Lung (tissue), 17 donors: ENCODE measurements at places on chromosomes 1 and 21. TPM values are rescaled to one million over a fixed set of nuclear protein-coding genes. Genes with fewer than 3 reads are reported as not detected.
A peak's percentile ranks its signal among the peaks of the same experiment; 100 is the strongest.

DNA sequence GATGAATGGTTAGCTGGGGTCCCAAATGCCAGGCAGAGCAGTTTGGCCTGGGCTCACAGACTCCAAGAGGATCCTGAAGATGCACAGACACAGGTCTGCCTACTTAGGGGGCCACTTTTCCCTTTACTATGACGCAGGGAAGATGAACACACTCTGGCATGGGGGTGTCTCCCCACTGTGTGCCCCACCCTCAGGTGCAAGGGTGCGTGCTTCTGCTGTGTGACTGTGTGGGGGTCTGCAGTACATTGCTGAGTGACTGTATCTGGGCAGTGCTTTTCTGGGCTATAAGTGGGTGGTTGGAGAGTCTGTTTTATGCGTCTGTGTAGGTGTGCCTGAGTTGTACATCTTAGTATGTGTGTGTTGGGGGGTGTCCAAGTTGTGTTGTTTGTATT lies 3.8 kb downstream of the NR0B2 start:
- DNase-seq: no peak
- H3K27ac ChIP-seq: no peak overlapping the region
- no peak overlapping the region for H3K4me3 ChIP-seq
- H3K4me1 ChIP-seq: peaks cover 6% of the 10 kb centered on the region
- H3K36me3 ChIP-seq: no peaks in the 10 kb centered on the region
- H3K27me3 ChIP-seq: peaks cover 2% of the 10 kb centered on the region

- no peaks in the 10 kb centered on the region for H3K36me3 ChIP-seq
- no peaks in the 10 kb centered on the region for H3K4me1 ChIP-seq
- H3K4me3 ChIP-seq: no peak overlapping the region
- H3K27ac ChIP-seq: no peak overlapping the region
- no peaks in the 10 kb centered on the region for H3K27me3 ChIP-seq
- DNase-seq: peak; percentile 54
Measured at GRCh38 chr1:240310226-240310925, 218.7 kb downstream of the FMN2 start.

- H3K27ac ChIP-seq: no peak overlapping the region
- H3K4me1 ChIP-seq: no peaks in the 10 kb centered on the region
- H3K36me3 ChIP-seq: no peaks in the 10 kb centered on the region
- H3K4me3 ChIP-seq: no peak overlapping the region
- no peak for DNase-seq
Measured at GRCh38 chr1:53539711-53540603, 80.8 kb downstream of the DMRTB1 start.

- no peak overlapping the region for H3K4me3 ChIP-seq
- no peaks in the 10 kb centered on the region for H3K27me3 ChIP-seq
- peaks cover 9% of the 10 kb centered on the region for H3K4me1 ChIP-seq
- H3K27ac ChIP-seq: peak overlapping the region; percentile 53
- no peak for DNase-seq
Measured at GRCh38 chr1:25795946-25796810, 3.8 kb upstream of the SELENON start.

DNA sequence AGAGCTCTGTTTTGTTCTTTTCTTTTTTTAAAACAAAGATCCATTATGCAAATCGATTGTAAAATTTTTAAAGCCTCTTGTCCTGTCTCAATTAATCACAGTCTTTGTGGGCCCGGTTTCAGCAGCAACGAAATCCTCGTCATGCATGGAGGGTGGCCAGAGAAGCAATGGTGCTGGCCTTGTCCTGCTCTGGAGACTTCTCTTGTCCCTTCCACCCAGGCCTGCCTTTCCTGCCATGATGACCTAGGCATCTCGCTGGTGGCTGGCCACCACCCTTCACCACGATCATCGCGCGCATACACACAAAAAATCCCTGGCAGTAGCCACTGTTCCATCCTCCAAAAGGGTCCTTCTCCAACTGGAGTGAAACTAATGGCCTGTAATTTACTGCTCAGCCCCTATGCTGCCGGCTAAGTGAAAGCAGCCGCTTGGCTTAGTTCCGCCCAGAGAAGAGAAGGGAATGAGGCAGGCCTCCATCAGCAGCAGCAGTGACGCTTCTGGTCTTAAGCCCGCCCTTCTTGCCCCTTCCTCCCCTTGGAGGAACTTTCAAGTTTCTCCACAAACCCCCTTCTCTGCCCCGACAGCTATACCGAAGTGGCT lies 309.5 kb downstream of the NPHP4 start:
- no peaks in the 10 kb centered on the region for H3K4me1 ChIP-seq
- H3K27ac ChIP-seq: no peak overlapping the region
- H3K27me3 ChIP-seq: peaks cover 7% of the 10 kb centered on the region
- H3K36me3 ChIP-seq: no peaks in the 10 kb centered on the region
- H3K4me3 ChIP-seq: no peak overlapping the region

- H3K4me1 ChIP-seq: peaks cover 3% of the 10 kb centered on the region
- no peak for DNase-seq
- H3K27me3 ChIP-seq: no peaks in the 10 kb centered on the region
- H3K36me3 ChIP-seq: no peaks in the 10 kb centered on the region
- H3K4me3 ChIP-seq: no peak overlapping the region
Measured at GRCh38 chr1:55854911-55855310, 639.7 kb upstream of the USP24 start.

Gene CSMD2
- 0.11 TPM for total RNA-seq

DNA sequence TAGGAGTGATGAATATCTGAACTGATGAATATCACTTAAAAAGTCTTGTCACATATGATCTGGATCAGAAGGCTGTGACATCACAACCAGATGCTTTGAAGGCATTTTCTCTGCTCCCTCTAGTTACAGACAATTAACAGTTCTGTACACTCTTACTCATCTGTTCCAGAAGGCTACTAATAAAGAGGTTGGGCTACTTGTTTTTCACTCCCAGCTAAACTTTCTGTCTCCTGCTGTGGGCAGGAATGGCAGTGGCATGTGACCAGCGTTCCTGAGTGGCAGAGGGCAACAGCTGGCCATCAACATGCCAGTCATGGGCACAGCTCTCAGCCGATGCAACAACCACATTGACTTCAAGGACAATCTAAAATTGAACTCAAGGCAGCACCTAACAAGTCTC lies 66.7 kb downstream of the SLC45A1 start:
- no peak for DNase-seq
- H3K4me1 ChIP-seq: peaks cover 45% of the 10 kb centered on the region
- no peak overlapping the region for H3K4me3 ChIP-seq
- peak overlapping the region; percentile 41 for H3K27ac ChIP-seq

- H3K27ac ChIP-seq: no peak overlapping the region
- H3K36me3 ChIP-seq: no peaks in the 10 kb centered on the region
- H3K27me3 ChIP-seq: no peaks in the 10 kb centered on the region
- H3K4me3 ChIP-seq: no peak overlapping the region
- no peak for DNase-seq
Measured at GRCh38 chr1:77018311-77018710, 151.0 kb downstream of the ST6GALNAC5 start.
